Putamen (tissue), 1 donor: ENCODE measurements at places on chromosomes 16 and 17.

GRCh38 chr16:1933097-1933661, 9.8 kb downstream of the MSRB1 start:
- DNase-seq, result no peak

- DNase-seq, result no peak
Observed at GRCh38 chr17:65518256-65518655, 43.2 kb downstream of the AXIN2 start.

DNA sequence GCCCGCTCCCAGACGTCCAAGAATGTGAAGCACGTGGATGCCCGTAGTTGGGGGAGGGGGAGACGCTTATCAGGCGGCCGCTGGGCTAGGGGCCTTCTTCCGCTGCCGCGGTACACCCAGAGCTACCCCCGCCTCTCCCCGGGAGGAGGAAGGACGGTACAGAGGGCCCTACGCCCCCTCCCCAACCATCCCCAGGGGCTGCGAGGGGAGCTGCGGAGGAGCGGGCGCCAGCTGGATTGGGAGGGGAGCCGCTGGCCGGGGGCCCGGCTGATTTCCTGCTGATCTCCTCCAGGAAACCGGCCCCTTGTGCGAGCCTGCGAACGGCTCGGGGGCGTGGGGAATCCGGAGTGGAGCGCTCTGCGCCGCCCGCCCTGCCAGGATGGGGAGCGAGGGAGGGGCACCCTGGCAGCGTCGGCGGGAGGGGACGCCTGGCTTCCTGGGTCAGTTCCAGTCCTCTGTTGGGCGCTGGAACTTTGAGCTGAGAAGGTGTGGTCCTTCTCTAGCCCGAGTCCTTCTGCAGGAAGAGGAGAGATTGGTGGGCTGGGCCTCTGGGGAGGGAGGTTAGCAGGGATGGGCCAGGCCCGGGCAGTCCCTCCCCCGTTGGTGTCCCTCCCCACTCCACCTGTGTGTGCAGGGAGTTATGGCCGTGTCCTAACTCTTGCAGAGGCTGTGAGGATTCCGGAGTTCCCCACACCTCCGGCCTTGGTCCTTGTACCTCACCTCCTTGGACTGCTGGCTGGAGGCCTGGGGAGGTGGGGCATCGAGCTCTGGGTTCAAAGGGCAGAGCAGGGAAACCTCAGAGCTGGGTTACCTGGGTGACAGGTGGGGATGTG, 19.2 kb downstream of the GJD3 start:
- no peak for DNase-seq

GRCh38 chr17:10247810-10248209, 49.4 kb upstream of the GAS7 start:
- no peak for DNase-seq

- DNase-seq, result no peak
Observed at GRCh38 chr16:48381201-48381600, 4.0 kb downstream of the SIAH1 start.

DNA sequence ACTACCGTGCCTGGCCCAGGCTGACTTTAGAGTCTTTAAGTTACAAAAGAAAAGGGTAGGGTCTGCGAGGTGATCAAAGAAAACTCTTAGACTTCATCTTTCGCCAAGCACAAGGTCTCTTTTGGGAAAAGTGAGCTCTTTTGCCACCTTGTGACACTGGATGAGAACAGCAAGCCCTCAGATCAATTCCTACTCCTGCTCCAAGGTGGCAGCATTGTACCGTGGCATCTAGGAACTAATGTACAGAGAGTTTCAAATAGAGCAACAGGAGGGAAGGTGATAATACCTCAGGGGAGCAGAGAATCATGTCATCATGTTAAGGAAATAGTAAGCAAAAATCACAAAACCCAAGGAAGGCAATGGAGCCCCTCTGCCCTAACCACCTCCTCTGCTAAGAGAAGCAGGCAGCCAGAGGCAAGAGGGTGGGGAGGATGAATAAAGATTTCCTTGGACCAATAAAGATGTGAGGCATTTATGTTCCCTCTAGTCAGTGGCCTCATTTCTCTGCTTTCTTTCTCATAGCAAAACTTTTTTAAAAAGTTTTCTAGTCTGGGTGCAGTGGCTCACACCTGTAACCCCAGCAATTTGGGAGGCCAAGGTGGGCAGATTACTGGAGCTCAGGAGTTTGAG, 2.1 kb upstream of the C17orf78 start:
- peak; percentile 80 for DNase-seq

GRCh38 chr17:61904094-61904710, 23.6 kb downstream of the INTS2 start:
- no peak for DNase-seq

GRCh38 chr16:67198238-67198734, 645 bp upstream of the ELMO3 start:
- no peak for DNase-seq

GRCh38 chr17:4086041-4086483, 56.8 kb downstream of the ZZEF1 start:
- DNase-seq, result peak; percentile 47

- DNase-seq, result peak; percentile 28
Observed at GRCh38 chr16:66478733-66479511, 51.8 kb downstream of the BEAN1 start.

DNA sequence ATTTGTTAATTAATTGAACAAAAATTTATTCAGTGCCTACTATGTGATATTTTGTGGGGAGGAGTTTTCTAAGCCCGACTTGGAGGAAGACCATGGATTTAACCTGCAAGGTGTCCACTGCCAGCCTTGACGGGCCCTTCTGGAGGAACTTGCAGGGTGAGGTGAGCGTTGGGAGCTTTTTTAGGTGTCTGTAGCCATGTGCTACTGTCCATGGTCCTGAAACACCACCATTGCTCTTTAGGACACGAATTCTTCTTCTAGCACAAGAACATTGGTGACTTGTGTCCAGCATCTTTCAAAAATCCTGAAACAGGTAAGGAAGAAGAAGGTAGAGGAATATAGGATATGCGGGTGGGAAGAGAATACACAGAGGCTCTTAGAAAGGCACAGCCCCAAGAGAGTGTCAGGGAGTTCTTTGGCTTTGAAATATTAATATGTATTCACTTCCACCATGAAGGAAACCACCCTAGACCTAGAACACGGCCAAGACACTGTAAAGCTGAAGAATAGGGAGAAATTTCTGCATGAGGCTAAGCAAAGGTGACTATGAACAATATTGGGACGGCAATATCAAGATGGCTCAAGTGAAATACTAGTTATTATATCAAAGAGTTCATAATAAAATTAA, 27.9 kb upstream of the OR4D1 start:
- no peak for DNase-seq

DNA sequence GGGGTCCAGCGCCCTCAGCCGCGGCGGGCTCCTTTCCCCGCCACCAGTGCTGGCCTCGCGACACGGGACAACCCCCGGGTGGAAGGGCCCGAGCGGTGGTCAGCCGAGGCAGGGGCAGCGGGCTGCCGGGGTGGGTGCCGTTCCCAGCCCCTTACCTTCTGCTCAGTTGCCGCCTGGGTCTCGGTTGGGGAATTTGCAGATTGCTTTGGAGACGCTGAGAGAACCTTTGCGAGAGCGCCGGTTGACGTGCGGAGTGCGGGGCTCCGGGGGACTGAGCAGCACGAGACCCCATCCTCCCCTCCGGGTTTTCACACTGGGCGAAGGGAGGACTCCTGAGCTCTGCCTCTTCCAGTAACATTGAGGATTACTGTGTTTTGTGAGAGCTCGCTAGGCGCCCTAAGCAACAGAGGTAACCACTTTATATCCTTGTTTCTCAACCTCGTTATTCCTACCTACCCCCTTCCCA, 381 bp downstream of the CTNS start:
- DNase-seq, result no peak

- peak; percentile 86 for DNase-seq
Observed at GRCh38 chr17:78865682-78866390, 25.2 kb upstream of the USP36 start.

DNA sequence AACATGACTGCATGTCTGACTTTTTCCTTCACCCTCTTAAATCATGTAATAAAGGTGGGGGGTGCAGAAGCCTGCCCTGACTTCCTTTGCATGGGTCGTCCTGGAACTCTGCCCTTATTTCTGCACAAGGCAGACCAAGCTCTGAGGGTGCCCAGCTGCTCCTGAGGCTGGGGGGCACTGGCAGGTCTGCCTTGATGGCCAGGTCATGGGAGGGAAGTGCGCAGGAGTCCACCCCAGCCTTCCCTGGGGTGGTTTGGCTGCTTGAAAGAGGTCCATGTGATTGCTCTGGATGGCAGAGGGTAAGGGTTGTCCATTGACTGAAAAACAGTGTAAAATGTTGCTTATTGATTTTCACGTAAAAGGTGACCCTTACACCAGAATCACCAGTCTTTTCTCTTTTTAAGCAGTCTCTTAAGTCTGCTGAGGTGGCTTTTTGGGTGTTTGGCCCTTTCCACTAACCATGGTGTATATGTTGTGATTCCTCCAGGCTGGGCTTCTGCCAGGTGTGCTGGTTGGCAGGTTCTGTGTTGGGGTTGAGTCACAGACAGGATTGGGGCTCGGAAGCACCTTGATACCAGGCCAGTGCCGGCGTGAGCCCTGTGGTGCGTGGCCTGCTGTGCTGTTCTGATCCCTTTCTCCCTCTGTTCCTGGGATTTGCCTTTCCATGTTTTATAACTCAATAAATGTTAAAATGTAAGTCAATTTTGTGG, 19.4 kb downstream of the DHX38 start:
- no peak for DNase-seq

- no peak for DNase-seq
Observed at GRCh38 chr17:49882434-49882833, 34.6 kb upstream of the TAC4 start.

- DNase-seq, result no peak
Observed at GRCh38 chr17:67959510-67959909, 36.8 kb downstream of the C17orf58 start.

DNA sequence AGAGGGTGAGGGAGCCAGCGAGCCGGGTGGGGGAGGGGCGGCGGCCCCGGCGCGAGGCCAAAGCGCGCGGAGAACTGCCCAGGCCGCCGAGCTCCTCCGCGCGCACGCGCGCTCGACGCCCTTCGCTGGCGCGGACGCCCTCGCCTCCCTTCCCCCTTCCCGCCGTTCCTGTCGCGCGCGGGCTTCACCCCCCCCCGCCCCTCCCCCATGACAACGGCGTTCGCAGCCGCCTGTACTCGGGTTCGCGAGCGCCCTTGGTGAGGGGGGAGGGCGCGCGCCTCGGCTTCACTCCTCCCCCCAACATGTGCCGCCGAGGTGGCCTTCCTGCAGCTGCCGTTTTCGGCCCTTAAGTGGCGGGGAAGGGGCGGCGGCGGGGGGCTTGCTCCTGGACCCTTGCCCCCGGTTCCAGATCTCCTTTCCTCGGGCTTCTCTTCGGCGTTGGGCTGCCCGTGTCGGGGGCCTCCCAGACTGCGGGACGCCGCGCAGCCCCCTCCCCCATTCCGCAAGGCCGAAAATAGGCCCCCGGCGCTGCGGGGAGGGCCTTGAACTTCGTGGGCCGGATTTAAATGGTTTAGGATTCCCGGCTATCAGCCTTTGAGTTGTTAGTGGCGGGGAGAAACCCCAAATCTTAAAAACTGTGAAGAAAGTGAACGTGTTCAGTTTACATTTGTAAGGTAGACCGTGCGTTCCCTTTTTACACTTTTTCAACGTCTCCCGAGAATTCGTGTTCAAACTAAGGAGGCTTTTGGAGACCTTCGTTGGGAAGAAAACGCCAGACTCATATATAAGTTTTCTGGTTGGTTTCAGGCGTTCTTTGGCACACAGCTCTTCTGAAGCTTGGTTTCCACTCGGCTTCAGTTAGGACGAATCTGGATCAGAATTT, 653 bp downstream of the SRRM2 start:
- peak; percentile 84 for DNase-seq

DNA sequence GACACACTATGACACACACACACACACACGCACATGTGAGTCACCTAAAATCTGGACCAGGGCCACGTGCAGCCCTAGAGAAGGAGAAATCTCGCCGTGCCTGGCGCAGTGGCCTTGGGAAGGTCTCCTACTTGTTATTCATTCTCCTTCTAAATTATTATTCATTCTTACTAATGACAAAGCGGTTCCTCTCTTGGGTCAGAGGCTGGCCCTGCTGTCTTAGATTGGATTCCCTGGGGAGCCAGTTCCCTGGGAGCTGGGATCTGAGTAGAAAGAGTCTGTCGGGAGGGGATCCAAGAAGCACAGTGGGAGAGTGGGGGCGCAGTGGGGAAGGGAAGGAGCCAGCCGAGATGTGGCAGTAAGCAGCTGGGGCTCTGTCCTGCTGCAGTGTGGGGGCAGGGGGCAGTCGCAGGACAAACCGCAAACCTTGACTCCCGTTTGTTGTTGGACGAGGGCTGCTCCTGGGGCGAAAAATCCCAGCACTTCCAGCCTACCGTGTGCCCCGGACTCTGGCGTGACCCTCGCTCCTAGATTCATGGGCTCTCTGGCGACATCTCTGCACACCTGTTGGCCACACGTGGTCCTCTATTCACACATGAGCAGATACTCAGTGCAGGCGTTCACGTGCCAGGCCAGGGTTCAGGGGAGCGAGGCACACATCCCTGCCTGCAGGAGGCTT, 18.7 kb upstream of the JPH3 start:
- DNase-seq, result no peak

DNA sequence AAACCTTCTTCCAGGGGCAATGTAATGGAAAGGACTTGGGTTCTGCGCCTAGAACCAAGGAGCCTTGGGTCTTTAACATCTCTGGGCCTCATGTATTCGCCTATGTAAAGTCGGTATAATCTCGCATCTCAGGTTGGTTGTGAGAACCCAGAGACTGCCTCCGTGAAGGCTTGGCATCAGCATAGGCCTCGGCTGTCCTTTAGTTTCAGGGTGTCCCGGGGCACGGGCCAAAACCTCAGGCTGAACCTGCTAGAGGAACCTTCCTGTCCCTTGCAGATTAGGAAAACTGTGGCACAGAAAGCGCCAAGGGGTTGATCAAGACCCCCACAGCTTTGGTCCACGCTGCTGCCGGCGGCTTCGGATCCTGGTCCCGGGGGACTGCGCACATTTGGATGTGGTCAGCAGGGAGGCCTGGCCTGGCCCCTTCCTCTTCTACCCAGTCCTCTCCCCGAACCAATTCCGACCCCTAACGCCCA, 772 bp upstream of the PHAF1 start:
- DNase-seq, result no peak

GRCh38 chr17:7932483-7932891, 481 bp downstream of the CNTROB start:
- no peak for DNase-seq

DNA sequence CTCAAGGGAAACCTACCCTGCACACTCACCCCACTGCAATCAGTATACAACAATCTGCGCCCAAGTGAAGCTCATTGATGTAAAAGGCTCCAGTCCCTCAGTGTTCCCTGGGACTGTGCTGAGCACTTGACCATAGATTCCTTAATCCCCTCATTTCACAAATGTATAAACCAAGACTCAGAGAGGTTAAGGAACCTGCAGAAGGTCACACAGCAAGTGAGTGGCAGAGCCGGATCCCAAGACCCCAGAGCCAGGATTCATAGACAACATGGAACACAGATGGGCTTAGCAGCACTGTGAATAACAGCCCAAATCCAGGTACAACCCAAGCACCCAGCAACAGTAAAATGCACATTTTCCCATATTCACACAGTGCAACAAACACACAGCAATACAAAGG, 225.7 kb downstream of the C16orf78 start:
- DNase-seq, result no peak
